A549 (cell line): ENCODE measurements at places on chromosomes 12 and 14. TPM values are rescaled to one million over a fixed set of nuclear protein-coding genes. Genes with fewer than 3 reads are reported as not detected.

- DNase-seq: no peak
Observed at GRCh38 chr14:68846466-68846865, 53.6 kb upstream of the ZFP36L1 start.

- peak; percentile 84 for DNase-seq
Observed at GRCh38 chr12:49741882-49742620, 694 bp downstream of the TMBIM6 start.

DNA sequence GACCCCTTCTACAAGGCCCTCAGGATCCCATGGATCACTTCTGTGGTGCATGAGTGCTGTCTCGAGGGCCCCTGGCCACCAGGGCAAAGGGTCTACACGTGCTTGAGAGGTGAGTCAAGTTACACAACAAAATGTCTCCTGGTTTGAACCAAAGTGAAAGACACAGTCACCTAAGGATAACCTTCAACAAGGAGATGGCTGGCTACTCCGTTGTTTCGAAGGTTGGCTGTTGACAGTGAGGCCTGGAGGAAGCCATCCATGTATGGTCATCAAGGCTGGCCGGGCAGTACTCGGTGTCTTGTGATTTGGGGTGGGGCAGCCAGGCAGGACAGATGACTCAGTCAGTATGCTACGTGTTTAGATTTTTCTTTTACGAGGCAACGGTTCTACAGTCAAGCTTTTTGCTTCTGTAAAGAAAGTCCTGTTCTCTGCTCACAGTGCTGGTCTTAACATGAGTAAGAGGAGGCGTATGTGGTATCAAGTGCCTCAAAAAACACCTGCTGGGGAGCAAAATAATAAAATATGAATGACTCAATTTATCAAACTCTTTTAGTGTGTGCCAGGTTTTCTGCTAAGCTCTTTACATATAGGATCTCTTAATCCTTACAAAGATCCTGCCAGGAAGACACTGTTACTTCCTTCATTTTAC, 18.0 kb upstream of the NT5DC3 start:
- DNase-seq: peak; percentile 93

DNA sequence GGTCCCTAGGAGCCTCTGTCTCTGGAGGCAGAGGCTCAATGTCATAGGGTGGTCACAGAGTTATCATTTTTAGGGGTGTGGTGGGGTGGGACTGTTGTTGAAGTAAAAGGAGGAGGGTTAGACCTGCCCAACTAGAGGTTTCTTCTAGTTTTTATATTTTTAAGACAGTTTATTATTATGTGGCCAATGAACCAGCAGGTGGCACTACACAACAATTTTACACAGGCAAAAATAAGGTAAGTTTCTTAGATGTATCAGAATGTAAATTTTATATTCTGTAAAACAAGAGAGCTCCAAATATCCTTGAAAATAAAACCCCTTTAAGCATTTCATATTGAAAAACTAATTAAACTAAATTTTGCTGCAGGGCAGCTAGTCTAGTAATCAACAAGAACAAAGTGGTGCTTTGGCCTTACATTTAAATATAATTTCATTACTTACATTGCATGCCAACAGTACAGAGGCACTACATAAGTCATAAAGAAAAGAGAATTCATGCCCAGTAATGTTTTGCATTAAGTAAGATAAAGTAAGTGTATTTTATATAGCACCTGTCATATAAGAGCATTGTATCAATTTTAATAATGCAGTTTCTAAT, 22.2 kb upstream of the OVCH1 start:
- peak; percentile 8 for DNase-seq

GRCh38 chr14:52073251-52073650, 4.4 kb upstream of the NID2 start:
- DNase-seq: no peak

- DNase-seq: no peak
Observed at GRCh38 chr12:62839869-62840660, 94.9 kb downstream of the PPM1H start.

GRCh38 chr12:85923767-85924331, 49.8 kb downstream of the NTS start:
- no peak for DNase-seq

The FOXG1 gene
- 0.07 to 1.1 TPM (median 0.10 TPM) in 3 replicates for polyA plus RNA-seq

GRCh38 chr14:34036319-34036766, 85.5 kb upstream of the EGLN3 start:
- DNase-seq: no peak

The RAD9B gene
- polyA plus RNA-seq: 0.18 to 0.25 TPM (median 0.21 TPM) in 3 replicates

The FZD10 gene
- polyA plus RNA-seq: not detected in 3 replicates

DNA sequence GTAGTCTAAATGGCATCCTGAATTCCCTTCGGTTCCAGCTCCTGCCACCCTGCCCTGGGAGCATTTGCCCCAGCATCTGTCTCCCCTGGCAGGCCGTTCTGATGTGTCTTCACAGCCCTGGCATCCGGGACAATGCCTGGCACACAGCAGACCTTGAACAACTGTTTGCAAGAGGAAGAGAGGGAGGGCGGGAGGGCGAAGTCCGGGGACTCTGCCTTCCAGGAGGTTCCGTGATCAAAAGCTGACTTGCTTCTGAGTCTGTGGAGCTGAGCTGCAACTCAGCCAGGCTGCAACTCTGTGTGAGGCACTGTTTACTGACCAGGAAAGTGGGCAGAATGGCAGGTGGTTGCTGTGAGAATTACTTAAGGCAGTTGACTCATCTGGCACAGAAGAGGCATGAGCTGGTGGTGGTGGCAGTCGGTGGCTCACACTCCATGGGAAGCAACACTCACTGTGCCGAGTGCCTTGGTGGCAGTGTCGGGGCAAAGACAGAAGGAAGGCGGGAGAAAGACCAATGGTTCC, 61.1 kb upstream of the DLK1 start:
- DNase-seq: no peak

GRCh38 chr12:129193263-129193871, 340.1 kb downstream of the GLT1D1 start:
- peak; percentile 29 for DNase-seq

- no peak for DNase-seq
Observed at GRCh38 chr12:51779876-51780275, 68.6 kb downstream of the FIGNL2 start.

The ZNF140 gene
- 8.8 to 10.0 TPM (median 9.9 TPM) in 3 replicates for polyA plus RNA-seq

DNA sequence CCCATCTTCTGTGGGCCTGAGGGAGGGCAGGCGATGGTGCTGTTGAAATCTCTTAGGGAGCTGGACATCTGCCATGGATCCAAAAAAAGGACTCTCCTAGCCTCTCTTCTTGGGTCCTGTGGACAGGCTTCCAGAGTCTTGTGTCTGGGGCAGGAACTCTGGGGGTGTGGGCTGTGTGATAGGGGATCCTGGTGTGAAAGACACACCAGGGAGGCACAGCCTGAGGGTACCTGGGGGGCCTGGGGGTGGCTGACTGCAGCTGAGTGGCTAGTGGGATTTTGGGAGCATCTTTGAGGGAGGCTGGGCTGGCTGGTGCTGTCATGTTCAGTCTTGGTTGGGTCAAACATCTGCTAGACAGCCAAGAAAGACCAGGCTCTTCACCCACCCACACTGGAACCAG, 1.8 kb upstream of the KRT83 start:
- no peak for DNase-seq

The BCL11B gene
- 0.31 to 0.49 TPM (median 0.42 TPM) in 3 replicates for polyA plus RNA-seq

GRCh38 chr12:11756523-11756922, 107.0 kb downstream of the ETV6 start:
- DNase-seq: no peak
